H1 (cell line): ENCODE measurements at places on chromosomes 1 and 21.
A peak's percentile ranks its signal among the peaks of the same experiment; 100 is the strongest.

DNA sequence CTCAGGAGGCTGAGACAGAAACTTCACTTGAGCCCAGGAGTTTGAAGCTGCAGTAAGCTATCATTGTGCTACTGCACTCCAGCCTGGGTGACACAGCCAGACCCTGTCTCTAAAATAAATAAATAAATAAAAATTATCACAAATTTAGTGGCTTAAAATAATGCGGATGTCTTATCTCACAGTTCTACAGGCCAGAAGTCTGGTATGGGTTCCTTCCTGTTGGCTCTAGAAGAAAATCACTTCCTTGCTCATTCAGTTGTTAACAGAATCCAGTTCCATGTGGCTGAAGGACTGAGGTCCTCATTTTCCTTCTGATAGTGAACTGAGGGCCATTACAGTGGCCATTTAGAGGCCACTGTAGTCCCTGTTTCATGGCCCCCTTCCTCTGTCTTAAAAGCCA, 94.6 kb upstream of the S1PR1 start:
- no peak overlapping the region for H3K27ac ChIP-seq
- no peak for DNase-seq
- H3K4me3 ChIP-seq: no peak overlapping the region
- H3K27me3 ChIP-seq: no peaks in the 10 kb centered on the region
- no peaks in the 10 kb centered on the region for H3K36me3 ChIP-seq

GRCh38 chr1:28370239-28371009, 884 bp downstream of the PHACTR4 start:
- no peaks in the 10 kb centered on the region for H3K4me1 ChIP-seq
- peak overlapping the region; percentile 86 for H3K4me3 ChIP-seq
- no peaks in the 10 kb centered on the region for H3K27me3 ChIP-seq

GRCh38 chr1:1421147-1421906, at the start of gene ANKRD65:
Gene ANKRD65, minus strand, starts transcription at chr1:1421276. Its CDS starts 271 bp downstream, at chr1:1421005.
- peaks cover 36% of the 10 kb centered on the region for H3K4me1 ChIP-seq
- H3K36me3 ChIP-seq: no peaks in the 10 kb centered on the region
- H3K4me3 ChIP-seq: no peak within 1 kb of the TSS
- H3K27me3 ChIP-seq: no peaks in the 10 kb centered on the region

DNA sequence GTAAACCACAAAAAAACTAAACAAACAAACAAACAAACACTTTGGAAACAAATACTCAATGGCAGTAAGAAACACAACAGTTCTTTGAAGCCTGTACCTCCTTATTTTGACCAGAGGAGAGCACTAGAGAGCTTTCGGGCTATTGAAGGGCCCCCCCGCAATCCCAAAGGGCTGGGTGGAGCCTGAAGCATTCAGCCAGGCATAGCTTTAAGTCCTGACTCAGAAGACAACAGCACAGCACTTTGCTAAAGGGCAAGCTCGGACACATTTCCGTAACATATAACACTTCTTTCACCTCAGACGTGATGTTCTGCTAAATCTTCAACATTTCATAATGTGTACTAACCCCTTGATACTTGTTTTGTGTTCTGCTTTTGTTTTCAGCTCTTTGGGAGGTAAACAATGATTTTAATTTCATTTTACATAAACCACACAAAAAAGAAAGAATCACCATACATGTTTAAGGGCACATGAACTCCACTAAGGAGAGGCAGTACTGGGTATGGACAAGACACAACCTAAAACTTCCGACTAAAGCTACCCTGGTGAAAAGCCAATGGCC, 9.7 kb upstream of the SHCBP1L start:
- H3K4me3 ChIP-seq: no peak overlapping the region
- H3K36me3 ChIP-seq: no peaks in the 10 kb centered on the region
- peak; percentile 63 for DNase-seq
- no peaks in the 10 kb centered on the region for H3K27me3 ChIP-seq

GRCh38 chr1:18816808-18817207, 42.7 kb downstream of the TAS1R2 start:
- H3K4me3 ChIP-seq: no peak overlapping the region
- no peaks in the 10 kb centered on the region for H3K27me3 ChIP-seq
- H3K27ac ChIP-seq: no peak overlapping the region
- peaks cover 3% of the 10 kb centered on the region for H3K4me1 ChIP-seq

DNA sequence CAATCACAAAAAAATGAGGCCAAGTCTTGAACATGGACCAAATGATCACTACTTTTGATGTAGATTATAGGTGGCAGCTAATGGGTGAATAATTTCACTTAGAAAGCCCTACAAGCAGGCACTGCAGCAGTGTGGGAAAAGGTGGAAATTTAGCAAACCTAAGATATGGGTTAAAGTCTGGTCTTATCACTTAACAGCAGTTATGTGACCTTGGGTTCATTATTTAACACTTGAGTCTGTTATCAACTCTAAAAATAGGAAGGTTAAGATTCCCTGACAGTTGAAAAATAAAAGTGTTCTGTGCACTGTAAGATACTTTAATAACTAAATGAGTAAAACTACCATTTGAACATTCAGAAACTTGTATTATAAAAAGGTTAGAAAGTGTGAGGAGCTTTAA, 47.5 kb downstream of the SSX2IP start:
- H3K27me3 ChIP-seq: no peaks in the 10 kb centered on the region
- no peak overlapping the region for H3K4me3 ChIP-seq
- DNase-seq: no peak
- H3K36me3 ChIP-seq: peaks cover 14% of the 10 kb centered on the region; the same call in 1 of the 2 replicates
- no peaks in the 10 kb centered on the region for H3K4me1 ChIP-seq

DNA sequence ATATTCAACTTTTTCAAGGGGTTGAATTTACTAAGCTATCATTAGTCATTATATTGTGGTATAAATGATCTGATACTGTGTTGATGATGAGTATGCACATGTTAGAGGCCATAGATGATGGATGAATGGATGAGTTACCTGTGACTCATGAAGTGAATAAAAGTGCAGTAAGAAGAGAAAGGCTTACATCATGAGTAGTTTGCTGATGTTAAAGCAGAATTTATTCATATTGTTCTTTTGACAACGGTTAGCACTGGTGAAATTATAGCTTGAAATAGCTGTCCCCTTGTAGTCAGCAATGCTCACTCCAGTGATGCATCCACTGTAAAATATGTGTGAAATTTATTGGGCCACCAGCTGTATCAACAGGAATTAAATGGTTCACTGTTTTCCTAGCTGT, 541.0 kb upstream of the ZRANB2 start:
- H3K27me3 ChIP-seq: no peaks in the 10 kb centered on the region
- no peak overlapping the region for H3K27ac ChIP-seq
- no peaks in the 10 kb centered on the region for H3K4me1 ChIP-seq
- H3K4me3 ChIP-seq: no peak overlapping the region
- H3K36me3 ChIP-seq: no peaks in the 10 kb centered on the region

GRCh38 chr1:167412072-167412471, 106.3 kb downstream of the CD247 start:
- no peaks in the 10 kb centered on the region for H3K27me3 ChIP-seq
- H3K4me1 ChIP-seq: no peaks in the 10 kb centered on the region
- no peak overlapping the region for H3K4me3 ChIP-seq
- H3K27ac ChIP-seq: no peak overlapping the region
- peaks cover 7% of the 10 kb centered on the region for H3K36me3 ChIP-seq

DNA sequence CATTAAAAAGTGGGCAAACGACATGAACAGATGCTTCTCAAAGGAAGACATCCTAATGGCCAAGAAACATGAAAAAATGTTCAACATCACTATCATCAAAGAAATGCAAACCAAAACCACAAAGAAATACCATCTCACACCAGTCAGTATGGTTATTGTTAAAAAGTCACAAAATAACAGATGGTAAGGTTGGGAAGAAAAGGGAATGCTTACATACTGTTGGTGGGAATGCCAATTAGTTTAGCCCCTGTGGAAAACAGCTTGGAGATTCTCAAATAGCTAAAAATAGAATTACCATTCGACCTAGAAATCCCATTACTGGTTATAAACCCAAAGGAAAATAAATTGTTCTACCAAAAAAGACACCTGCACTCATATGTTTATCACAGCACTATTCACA, 369.4 kb downstream of the KCNH1 start:
- DNase-seq: no peak
- no peaks in the 10 kb centered on the region for H3K36me3 ChIP-seq
- H3K4me1 ChIP-seq: no peaks in the 10 kb centered on the region
- no peak overlapping the region for H3K27ac ChIP-seq

GRCh38 chr1:158509471-158510156, 37.6 kb downstream of the OR10R2 start:
- no peak overlapping the region for H3K27ac ChIP-seq
- H3K27me3 ChIP-seq: no peaks in the 10 kb centered on the region
- DNase-seq: no peak

- no peaks in the 10 kb centered on the region for H3K4me1 ChIP-seq
- H3K27me3 ChIP-seq: peaks cover 25% of the 10 kb centered on the region
- peak; percentile 65 for DNase-seq
- H3K27ac ChIP-seq: no peak overlapping the region
Observed at GRCh38 chr1:145961425-145962156, 2.8 kb downstream of the ANKRD34A start.

DNA sequence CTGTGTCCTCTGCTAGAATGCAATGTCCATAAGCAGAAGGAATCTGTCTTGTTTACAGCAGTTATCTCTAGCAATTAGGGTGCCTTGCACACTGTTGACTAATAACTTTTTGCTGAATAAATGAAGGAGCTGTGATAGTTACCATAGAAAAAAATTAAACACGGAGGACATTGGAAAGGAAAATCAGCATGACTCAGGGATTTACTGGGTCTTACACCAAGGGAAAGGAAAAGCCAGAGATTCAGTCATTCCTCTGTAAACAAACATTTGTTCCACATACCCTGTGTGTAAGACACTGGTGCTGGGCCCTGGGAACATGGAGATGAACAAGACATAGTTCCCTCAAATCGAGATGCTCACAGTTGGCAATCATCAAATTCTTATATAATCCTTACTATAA, 183.3 kb downstream of the PTGER3 start:
- no peak overlapping the region for H3K27ac ChIP-seq
- H3K36me3 ChIP-seq: no peaks in the 10 kb centered on the region
- H3K4me3 ChIP-seq: no peak overlapping the region
- no peaks in the 10 kb centered on the region for H3K4me1 ChIP-seq

- H3K27me3 ChIP-seq: no peaks in the 10 kb centered on the region
- no peaks in the 10 kb centered on the region for H3K4me1 ChIP-seq
- no peak overlapping the region for H3K27ac ChIP-seq
- H3K4me3 ChIP-seq: no peak overlapping the region
- no peak for DNase-seq
Observed at GRCh38 chr1:234591131-234591530, 18.8 kb downstream of the IRF2BP2 start.

DNA sequence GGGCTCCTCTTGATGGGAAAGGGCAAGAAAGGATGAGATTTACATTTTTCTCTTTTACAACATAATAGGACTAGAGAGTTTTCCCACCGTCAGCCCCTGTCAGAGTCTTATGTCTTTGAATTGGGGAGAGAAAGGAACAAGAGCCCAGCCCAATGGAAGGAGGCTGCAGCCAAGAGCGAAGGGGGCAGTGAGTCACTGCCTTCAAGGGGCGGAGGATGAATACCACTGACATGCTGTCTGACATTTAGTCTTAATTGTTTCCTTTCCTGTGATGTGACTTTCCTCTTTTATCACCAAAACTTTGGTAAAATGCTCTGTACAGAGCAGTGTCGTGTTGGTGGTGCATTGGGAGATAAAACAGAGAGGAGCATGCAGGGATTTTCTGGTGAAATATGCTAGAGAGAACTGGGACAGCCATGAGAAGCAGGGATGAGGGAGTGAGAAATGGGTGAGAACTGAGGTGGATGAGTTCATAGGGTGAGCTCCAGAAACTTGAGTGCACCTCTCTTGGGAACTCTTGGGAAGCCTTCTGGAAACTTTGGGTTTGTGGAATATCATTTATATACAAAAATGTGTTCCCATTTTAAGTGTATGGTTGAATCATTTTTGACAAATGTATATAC, 179.9 kb upstream of the FGGY start:
- no peak overlapping the region; the same call in 1 of the 2 replicates for H3K27ac ChIP-seq
- no peaks in the 10 kb centered on the region for H3K27me3 ChIP-seq
- no peaks in the 10 kb centered on the region for H3K36me3 ChIP-seq
- H3K4me3 ChIP-seq: peak overlapping the region; percentile 42; the same call in 1 of the 2 replicates

- no peaks in the 10 kb centered on the region for H3K27me3 ChIP-seq
- no peak overlapping the region for H3K27ac ChIP-seq
- no peaks in the 10 kb centered on the region for H3K4me1 ChIP-seq
- no peak overlapping the region for H3K4me3 ChIP-seq
Observed at GRCh38 chr1:9601942-9602793, 13.5 kb downstream of the TMEM201 start.
